NCI-H1105 treated with DMSO at 0.1 percent for 48 hours (cell line): ENCODE measurements at places on chromosomes 5 and 9.

GRCh38 chr9:101029315-101030085, 973 bp downstream of the PLPPR1 start:
- DNase-seq = peak; percentile 12

GRCh38 chr9:105901514-105902109, 207.3 kb downstream of the TMEM38B start:
- peak; percentile 23 for DNase-seq

DNA sequence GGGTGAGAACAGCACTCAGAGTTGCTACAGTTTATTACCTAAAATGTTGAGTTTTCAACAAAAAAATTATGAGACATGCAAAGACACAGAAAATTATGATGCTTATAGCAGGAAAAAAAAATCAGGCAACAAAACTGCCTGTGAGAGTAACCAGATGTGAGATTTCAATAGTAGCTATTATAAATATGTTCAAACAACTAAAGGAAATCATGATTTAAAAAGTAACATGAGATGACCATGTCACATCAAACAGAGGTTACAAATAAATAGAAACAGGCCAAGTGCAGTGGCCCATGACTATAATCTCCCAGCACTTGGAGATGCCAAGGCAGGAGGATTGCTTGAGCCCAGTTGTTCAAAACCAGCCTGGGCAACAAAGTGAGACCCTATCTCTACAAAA, 12.1 kb upstream of the RIMOC1 start:
- no peak for DNase-seq

DNA sequence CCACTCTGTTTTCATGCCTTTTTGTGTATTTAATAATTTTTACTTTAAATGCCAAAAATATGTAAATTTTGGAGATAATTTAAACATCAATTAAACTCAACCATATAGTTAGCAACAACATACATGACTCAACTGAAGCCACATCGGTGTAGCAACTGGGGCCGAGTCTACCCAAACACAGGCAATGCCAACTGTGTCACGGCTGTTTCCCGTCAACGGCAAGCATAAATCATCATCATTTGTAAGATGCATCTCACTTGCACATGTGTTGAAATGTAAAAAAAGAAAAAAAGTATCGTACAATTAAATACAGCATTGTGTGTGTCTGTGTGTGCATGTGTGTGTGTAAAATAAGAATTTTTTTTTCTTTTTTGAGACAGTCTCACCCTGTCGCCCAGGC, 160.1 kb upstream of the TAS2R1 start:
- no peak for DNase-seq

- no peak for DNase-seq
Measured at GRCh38 chr5:139759219-139759721, 36.3 kb upstream of the PSD2 start.

DNA sequence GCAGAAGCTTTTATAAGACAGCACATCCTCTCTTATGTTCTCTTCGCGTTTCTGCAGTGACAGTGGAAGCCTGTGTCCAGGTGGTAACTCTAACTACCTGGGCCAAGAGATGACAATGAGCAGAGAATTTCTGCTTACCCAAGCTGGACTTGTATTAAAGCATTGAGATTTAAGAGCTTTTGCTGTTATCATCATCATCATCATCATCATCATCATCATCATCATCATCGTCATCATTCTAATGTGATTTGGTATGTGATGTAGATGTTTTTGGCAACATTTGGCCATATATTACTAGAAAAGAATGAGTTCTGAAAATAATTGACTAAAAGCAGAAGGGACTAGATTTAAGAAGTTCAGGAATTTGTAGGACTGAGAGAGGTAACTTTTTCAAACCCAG, 401.3 kb downstream of the BRINP1 start:
- no peak for DNase-seq

- no peak for DNase-seq
Measured at GRCh38 chr5:76271836-76272235, 131.2 kb upstream of the IQGAP2 start.

DNA sequence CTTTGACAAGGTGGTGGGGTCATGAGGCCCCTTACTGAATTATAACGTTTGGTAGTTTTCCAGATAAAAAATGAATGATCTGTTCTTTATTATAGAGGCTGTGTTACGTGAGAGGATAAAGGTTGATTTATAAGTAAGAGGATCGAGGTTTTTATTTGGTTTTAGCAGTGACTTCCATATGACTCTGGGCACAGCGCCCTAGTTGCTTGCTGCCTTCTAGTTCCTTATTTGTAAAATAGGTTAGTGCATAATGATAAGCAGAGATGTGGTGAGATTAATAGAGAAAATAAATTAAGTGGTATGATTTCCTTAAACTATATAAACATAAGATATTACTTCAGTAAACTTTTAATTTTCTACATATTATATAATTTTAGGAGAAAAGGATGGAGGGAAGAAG, 29.8 kb downstream of the MRRF start:
- no peak for DNase-seq

DNA sequence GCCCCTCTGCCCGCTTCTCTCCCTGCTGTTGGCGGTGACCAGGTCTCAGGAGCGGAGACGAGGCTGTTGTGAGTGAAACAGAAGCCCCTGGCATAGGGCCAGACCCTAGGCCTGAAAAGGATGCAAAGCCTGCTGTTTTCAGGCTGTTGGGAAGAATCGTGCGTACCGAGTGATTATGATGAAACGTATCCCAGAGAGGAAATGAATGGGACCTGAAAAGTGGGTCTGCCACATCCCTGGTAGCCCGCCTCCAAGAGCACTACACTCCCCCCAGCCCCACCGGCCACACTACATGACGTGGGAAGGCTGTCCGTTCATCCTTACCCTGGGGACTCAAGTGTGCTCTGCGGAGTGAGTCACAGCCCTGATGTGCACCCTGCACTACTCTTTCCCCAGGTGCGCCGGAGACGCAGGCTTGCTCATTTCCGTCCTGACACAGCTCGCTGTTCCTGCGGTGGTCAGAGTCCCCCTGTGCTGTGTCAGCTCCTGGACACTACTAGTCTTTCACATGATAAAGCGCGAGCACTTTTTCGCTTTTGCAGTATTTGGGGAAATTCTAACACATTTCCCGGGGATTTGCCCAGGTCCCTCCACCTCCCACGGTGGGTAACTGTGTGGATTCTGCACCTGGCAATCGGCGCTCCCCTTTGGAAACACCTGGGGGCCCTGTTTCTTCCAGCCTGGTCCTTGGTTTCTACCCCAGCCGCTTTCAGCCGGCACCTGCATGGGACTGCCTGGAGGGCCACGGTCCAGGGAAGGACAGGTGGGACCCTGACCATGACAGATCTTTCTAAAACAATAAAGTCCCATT, 91.5 kb downstream of the ANKRD33B start:
- no peak for DNase-seq

- DNase-seq = no peak
Measured at GRCh38 chr5:2155556-2155955, 272.8 kb upstream of the IRX4 start.
